ENCODE measurements at places on chromosomes 3 and 15.

DNA sequence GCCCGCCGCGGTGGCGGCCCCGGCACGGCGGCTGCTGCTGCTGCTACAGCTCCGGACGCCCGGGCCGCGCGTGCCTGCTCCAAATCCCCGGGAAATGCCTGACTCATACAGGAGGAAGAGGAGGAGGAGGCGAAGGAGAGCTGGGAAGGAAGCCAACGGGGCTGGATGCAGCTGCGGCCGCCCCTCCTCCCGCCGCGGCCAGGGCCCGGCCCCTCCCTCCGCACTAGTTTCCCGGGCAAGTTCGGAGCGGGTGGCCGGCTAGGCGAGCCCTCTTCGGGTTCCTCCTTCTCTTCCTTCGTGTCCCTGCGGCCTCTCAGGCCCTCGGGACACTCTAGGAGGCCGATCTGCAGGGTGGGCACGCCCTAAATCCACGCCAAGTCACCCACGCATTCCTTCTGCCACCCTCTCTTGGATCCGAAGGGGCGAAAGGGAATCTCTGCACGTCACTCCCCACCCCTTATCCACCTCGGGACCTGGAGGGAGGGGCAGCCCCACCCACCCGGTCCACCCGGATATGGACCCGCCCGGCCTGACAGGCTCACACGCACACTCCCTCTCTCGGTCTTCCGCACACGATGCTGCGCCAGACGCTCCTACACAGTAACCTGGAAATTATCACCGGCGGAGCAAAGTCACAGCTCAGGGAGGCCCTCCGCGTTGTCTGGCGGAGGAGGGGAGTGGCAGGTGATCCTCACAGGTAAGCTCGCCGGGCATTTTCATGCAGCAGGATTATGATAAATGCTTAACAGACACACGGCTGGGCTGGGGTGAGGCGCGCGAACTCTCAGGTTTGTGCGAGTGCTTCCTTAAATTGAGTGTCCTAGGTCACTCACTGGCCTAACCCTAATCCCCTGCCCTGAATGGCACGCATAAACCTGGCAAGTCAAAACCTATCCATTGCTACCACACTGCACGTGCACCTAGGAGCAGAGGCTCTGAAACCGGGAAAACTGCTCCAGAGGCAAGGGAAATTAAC lies at the start of the genes OSBPL10 and ZNF860:
TSS of gene OSBPL10 (minus strand) at position 57 of the 976 bp plus-strand sequence. CDS start 83 bp downstream, outside the sequence.
TSS of gene ZNF860 (plus strand) at position 545 of the 976 bp plus-strand sequence. CDS start 7,330 bp downstream, outside the sequence.
- no peak for DNase-seq

DNA sequence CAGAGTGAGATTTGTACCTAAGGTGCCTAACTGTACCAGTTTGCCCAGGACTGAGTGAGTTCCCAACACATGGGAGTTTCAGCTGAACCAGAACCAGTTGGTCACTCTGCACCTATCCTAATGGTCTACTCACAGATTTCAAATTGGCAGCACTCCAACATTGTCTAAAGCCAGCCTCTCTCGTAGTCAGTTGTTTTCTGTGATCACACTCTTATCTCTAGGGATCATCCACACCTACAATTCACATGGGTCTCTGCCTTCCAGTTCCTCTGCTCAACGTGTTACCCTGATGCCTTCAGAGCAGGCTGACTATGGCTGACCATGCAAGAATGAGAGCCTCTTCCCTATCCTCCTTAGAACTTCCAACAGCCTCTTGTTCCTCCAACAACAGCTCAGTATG lies 624.8 kb downstream of the NTRK3 start:
- DNase-seq = no peak

- no peak for DNase-seq
Measured at GRCh38 chr3:17320266-17320665, 422.2 kb downstream of the TBC1D5 start.

DNA sequence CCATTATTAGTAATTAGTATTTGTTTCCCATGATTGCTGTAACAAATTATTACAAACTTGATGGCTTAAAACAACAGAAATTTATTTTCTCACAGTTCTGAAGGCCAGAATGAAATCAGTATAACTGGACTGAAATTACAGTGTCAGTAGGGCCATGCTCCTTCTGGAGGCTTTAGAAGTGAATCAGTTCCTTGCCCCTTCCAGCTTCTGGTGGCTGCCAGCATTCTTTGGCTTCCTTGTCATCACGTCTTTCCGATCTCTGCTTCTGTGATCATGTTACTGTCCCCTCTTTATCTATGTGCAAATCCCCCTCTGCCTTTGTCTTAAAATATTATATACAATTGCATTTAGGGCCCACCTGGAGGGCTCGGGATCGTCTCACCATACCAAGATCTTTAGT lies 92.0 kb downstream of the FOXB1 start:
- no peak for DNase-seq

DNA sequence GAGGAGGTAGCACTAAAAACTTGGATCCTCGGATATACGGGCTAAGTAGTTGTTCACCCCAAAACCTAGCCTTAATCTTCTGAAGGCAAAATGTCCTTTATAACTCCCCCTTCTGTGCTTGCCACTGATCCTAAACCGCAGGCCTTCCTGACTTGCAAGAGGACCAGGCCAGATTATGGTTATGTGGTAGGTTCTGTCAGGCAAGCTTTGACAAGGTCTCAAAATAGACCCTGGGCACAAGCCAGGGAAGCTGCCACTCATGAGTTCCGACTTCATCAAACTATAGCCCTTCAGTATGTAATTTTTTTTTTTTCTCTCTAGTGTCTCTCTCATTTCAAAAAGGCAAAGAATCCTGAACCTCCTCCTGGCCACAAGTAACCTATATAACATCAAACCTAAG lies 3.2 kb downstream of the LRRFIP2 start:
- DNase-seq = no peak

- DNase-seq = no peak
Measured at GRCh38 chr3:28334552-28334951, 14.0 kb upstream of the ZCWPW2 start.

DNA sequence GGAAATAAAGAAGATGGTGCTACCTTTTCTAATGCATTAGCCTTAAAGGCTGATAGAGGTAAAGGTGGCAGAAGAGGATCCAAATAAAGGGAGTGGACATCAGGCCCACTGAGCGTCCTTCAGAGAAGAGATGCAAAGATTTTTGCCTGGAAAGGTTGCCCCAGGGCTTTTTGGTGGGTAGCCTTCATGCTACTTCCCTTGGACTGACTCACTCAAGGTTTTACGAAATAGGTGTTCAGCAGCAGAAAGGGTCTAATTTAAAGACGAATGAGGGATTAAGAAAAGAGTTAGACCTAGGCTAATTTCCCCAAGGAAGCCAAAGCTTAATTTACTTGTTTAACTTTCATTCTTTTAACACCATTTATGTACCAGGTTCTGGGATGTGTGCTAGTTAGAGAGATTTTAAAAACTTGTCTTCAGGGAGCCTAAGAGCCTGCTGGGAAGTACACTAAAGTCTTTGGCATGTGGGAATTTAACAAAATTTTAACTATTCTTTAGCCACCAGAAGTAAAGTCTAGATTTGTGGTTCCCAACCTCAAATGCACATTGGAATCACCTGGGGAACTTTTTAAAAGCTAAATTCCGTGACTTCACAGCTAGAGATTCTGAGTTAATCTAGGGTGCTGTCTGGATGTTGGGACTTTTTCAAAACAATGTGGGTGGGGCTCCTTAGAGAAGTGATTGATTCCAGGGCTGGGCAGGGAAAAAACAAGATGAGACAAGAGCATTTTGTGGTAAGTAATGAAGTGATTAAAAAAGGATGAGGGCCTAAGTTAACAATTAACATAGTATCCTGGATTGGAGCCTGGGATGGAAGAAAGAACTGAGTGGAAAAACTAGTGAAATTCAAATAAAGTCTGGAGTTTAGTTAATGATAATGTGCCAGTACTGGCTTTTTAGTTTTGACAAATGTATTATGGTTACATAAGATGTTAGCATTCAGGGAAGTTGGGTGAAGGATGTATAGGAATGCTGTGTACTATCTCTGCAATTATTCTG lies 3.4 kb downstream of the IL20RB start:
- no peak for DNase-seq

GRCh38 chr3:139558351-139559266 lies 19.1 kb upstream of the RBP1 start:
- DNase-seq = no peak

GRCh38 chr3:98681486-98681885 lies 81.7 kb upstream of the ST3GAL6 start:
- DNase-seq = no peak

DNA sequence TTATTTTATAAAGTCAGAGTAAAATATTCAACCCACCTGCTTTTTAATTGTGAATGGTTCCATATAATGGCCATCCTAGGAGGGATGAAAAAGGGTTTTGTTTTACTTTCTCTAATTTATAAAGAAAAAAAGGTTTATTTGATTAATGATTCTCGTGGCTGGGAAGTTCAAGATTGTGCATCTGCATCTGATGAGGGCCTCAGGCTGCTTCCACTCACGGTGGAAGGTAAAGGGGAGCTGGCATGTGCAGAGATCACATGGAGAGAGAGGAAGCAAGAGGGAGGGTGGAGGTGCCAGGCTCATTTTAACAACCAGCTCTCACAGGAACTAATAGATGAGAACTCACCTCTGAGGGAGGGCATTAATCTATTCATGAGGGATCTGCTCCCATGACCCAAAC lies 27.7 kb upstream of the TRA2B start:
- no peak for DNase-seq

- no peak for DNase-seq
Measured at GRCh38 chr15:93289941-93290617, 201.1 kb upstream of the RGMA start.

DNA sequence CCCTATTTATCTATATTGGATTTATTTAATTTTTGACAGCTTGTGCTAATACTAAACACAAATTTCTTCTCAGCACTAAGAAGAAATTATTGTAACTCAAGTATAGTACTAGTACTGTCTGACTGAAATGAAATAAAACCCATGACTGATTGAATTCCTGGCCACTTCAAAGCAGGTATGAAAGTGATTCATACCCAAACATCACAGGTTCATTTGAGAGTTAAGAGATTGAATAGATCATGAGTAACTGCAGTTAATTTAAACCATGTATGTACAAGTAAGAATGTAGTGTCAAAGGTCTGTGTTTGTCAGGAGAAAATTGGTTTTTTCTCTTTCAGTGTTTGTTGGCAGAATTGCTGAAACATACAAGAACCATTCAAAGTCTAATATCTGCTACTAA lies 332.0 kb upstream of the GRM7 start:
- DNase-seq = no peak

DNA sequence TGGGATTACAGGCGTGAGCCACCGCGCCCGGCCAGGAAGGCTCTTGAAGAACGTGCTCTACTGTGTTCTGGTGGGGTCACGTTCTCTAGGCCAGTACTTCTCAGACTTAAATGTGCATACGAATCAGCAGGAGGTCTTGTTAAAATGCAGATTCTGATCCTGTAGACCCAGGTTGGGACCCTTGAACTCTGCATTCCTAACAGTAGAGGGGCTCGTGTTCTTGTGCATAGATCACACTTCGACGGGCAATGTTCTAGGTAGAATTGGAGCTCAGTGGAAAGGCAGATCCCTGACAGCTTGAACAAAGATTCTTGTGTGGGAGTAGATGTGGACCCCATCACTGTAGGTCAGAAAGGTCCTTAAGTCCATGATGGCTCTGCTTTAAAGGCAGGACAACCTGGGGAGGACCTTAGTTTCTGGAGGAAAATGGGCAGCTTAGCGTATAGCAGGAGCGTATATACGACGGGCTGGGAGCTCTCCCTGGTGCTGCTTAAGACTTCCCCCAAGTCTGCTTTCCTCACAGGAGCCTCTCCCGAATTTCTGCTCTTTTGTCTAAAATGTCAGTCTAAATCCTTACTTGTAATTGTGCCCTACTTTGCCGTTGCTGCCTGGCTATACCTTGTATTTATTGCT lies 16.9 kb upstream of the FAM81A start:
- no peak for DNase-seq

GRCh38 chr3:157101486-157101885 lies 58.5 kb downstream of the CCNL1 start:
- no peak for DNase-seq

- no peak for DNase-seq
Measured at GRCh38 chr3:98855806-98856400, 45.6 kb downstream of the DCBLD2 start.

- DNase-seq = no peak
Measured at GRCh38 chr3:69065318-69065964, 13.3 kb upstream of the TMF1 start.

GRCh38 chr15:57541271-57541670 lies 50.4 kb upstream of the MYZAP start:
- no peak for DNase-seq

- DNase-seq = no peak
Measured at GRCh38 chr15:39416258-39416657, 164.6 kb upstream of the THBS1 start.

GRCh38 chr3:81837071-81837593 lies 75.7 kb upstream of the GBE1 start:
- no peak for DNase-seq

DNA sequence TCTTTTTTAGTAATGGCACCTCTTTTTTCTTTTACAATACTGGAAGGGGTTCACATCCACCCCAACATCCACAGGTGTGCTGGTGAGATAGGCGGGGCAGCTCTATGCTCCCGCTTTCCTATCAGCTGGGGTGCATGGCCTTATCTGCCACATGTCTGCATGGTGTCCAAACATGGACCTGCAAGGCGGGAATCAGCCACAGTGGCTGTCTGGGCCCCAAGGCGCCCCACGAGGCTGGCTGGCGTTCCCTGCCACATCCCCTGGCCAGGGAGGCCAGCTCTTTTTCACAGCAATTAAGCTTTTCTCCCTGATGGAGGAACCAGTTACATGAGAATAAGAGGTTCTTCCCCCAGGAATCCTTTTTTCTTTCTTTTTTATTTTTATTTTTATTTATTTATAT lies 30.9 kb upstream of the GOLGA6L2 start:
- no peak for DNase-seq

- no peak for DNase-seq
Measured at GRCh38 chr3:175020101-175020500, 161.0 kb downstream of the NAALADL2 start.

GRCh38 chr3:98730886-98731537 lies 32.1 kb upstream of the ST3GAL6 start:
- no peak for DNase-seq

- DNase-seq = no peak
Measured at GRCh38 chr3:190003068-190003467, 117.6 kb downstream of the P3H2 start.

- DNase-seq = no peak
Measured at GRCh38 chr15:37138591-37139215, 38.4 kb upstream of the MEIS2 start.

- no peak for DNase-seq
Measured at GRCh38 chr15:92003515-92004067, 150.1 kb downstream of the SLCO3A1 start.

- no peak for DNase-seq
Measured at GRCh38 chr15:47644722-47645121, 72.6 kb upstream of the SEMA6D start.

DNA sequence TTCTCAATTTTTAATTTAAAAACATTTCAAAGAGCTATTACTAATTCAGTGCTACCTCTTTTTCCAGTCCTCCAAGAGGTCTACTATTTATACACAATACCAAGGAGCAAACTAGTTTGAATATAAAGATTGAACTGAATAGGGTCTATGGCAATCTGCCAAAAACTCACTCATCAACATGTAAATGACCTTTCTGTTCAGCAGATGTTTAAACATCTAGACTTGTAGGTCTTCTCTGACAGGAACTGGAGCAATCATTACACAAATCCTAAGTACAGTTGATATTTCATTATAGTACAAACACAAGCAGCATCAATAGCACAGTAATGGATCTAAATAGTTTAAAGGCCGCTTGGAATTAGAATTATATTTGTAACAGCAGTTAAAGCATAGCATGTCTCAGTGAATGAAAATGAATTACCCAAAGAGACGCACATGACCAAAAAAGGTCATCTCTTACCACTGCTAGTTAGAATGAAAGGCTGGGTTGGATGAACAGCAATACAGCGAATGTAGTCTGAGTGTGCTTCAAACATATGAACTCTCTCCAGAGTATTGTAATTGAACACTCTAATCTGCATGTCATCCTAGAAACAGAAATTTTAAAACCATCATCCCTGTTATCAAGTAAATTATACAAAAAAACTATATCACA lies 10.7 kb downstream of the COPB2 start:
- no peak for DNase-seq
